ENCODE measurements at places on chromosomes 5 and 9. TPM values are rescaled to one million over a fixed set of nuclear protein-coding genes. Genes with fewer than 3 reads are reported as not detected.

DNA sequence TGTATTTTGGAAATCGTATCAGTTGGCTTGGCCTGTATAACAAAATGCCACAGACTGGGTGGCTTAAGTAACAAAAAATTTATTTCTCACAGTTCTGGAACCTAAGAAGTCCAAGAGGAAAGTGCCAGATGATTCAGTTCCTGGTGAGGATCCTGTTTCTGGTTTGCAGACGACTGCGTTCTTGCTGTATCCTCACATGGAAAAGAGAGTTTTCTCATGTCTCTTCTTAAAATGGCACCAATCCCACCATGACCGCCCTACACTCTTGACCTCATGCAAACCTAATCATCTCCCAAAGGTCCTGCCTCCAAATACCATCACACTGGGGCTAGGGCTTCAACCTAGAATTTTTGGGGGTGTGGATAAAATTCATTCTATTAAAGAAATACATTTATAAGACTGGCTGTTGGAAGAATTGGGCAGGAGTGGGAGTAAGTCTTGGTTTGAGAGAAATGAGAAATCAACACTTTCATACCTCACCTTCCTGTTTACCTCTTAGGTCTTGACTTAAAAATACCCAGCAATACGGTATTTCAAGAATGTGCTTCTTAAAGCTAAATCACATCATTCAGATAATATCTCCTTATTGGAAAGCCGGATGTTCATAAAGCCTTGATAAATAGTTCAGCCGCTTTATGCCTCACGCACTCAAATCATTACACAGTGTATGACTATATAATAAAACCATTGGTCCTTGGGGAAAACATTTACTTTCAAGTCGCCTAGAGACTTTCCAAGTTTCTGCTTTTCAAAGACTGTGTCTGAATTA is 28.7 kb downstream of the PTTG1 start:
- DNase-seq, result no peak

GRCh38 chr9:130299785-130300615 is 34.4 kb downstream of the HMCN2 start:
- no peak for DNase-seq

GRCh38 chr5:116372931-116373597 is 201.6 kb downstream of the SEMA6A start:
- DNase-seq, result no peak

DNA sequence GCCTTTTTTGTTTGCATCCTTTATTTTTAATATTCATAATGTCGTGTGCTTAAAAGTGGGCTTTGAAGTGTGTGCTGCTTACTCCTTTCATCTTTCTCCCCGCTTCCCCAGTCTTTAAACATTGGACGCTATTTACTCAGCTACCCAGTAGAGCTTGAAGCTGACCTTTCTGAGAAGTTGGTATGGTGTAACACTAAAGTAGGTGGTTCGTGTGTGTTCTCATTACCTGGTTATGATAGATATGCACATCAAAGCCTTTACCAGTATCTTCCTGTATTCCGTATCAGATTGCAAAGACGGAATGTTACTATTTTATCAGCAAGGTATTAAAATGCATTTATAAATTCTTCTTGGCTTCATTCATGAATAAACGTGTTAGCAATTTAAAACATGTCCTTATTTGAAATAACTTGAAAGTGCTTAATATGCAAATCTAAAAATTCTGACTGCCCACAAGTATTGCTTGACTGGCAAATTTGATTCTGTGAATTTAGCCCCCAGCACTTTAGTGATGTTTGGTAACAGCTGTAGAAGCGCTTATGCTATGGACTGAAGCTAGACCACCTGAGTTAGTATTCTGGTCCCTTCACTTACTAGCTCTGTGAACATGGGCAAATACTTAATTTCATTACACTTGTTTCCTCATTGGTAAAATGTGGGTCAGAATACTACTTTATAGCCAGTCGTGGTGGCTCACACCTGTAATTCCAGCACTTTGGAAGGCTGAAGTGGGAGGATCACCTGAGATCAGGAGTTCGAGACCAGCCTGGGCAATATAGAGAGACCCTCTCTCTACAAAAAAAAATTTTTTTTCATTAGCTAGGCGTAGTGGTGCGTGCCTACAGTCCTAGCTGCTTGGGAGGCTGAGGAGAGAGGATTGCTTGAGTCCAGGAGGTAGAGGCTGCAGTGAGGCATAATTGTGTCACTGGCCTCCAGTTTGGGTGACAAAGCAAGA is 1.7 kb downstream of the RRAGA start:
- no peak for DNase-seq

- DNase-seq, result no peak
These were observed 45.3 kb upstream of the TTC39B start for GRCh38 chr9:15352306-15352705.

DNA sequence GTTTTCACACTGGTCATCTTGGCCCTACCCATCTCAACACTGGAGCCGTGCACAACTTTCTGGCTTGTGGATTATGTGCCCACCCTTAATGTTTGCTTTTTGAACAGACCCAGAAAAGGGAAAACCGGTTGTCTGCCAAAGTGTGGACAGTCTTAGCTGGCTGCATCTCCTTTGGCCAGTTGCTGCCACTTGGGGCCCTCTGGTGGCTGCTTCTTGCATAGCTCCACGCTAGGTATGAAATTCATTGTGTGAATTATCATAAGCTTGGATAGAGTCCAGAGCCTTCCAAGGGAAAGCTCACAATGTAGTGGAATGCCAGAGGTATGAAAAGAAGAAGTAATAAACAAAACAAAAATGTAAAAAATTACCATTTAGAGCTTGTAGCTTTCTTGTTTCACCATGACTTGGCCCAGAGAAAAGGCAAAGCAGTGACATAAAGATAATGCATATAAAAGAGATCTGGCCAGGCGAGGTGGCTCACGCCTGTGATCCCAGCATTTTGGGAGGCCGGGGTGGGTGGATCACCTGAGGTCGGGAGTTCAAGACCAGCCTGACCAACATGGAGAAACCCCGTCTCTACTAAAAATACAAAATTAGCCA is 12.5 kb upstream of the SLC36A3 start:
- DNase-seq, result peak; percentile 84

DNA sequence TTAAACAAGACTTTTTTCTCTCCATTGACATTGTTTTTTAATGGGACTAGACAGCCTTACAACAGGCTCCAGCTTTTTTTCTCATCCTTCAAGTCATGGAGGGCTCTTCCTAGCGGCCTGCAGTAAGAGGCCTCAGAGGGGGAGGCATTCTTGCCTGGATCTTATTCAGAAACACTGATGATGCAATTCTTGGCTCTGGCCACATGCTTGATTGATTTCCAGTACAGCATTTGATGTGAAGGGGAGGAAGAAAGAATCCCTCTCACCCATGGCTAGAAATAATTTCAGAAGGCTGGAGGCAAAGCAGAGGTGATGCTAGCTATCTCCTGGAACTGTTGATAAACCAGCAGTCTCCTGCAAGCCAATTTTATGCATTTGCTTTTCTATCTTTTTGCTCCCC is 324.8 kb downstream of the PRELID2 start:
- DNase-seq, result peak; percentile 53

DNA sequence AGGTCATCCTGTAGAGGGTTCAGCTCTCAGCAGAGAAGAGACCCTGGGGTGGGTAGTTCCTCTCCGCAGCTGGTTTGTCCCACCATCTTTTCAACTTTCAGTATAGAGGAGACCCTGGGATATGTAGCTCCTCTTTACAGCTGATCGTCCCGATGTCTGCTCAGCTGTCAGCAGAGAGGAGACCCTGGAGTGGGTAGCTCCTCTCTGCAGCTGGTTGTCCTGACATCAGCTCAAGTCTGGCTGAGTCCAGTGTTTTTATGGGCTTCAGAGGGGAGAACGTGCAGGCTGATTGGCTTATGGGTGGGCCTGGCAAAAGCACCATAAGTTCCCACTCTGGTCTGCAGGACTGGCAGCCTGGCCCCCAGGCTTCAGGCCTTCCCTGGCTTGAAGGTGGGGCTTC is 80.8 kb downstream of the NLN start:
- DNase-seq, result no peak

DNA sequence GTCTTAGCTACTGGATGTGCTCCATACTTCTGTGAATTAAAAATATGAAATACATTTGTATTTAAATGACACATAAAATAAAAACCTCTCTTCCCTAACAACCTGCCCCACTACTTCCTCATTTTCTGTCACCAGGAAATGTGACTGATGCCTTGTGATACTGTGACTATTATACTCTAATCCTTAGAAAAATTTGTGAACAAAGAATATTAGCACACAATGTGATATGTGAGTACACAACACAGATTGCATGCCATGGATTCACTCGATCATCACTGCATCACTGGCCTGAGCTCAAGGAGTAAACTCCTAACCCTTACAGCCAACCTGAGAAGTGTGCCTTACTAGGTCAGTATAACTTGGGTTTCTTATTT is 281.0 kb downstream of the EFNA5 start:
- no peak for DNase-seq

GRCh38 chr9:108516391-108516790 is 339.4 kb downstream of the ACTL7B start:
- no peak for DNase-seq

GRCh38 chr9:134853893-134854292 is 26.7 kb upstream of the FCN2 start:
- no peak for DNase-seq

- DNase-seq, result peak; percentile 20
These were observed 18.8 kb downstream of the HAPLN1 start for GRCh38 chr5:83701886-83702285.

- DNase-seq, result no peak
These were observed 31.6 kb downstream of the NSUN2 start for GRCh38 chr5:6601271-6601670.

GRCh38 chr9:80285326-80285725 is 713.6 kb downstream of the TLE4 start:
- no peak for DNase-seq

- DNase-seq, result peak; percentile 74
These were observed 263.4 kb downstream of the SEC61B start for GRCh38 chr9:99485459-99485858.

GRCh38 chr5:78926252-78926651 is 58.9 kb downstream of the ARSB start:
- DNase-seq, result no peak

- DNase-seq, result no peak
These were observed 59.3 kb upstream of the CDKN2B start for GRCh38 chr9:22068369-22068768.

DNA sequence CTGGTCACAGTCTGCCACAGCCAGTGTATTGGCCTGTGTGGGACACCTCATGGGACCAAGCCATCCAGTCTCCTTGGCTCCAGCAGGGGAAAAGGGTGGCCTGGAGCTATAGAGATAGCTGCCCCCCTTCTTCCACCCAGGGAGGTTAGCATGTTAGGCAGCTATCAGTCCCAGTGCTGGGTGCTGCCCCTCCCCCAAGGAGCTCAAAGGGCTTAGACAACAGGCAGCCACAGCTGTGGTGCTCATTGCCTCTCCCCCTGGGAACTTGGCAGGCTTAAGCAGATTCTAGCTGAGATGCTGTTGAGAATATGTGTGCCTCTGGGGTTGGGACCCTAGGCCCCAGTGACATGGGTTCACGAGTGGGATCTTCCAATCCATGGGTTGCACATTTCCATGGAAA is 226.0 kb upstream of the PTGER4 start:
- DNase-seq, result no peak

DNA sequence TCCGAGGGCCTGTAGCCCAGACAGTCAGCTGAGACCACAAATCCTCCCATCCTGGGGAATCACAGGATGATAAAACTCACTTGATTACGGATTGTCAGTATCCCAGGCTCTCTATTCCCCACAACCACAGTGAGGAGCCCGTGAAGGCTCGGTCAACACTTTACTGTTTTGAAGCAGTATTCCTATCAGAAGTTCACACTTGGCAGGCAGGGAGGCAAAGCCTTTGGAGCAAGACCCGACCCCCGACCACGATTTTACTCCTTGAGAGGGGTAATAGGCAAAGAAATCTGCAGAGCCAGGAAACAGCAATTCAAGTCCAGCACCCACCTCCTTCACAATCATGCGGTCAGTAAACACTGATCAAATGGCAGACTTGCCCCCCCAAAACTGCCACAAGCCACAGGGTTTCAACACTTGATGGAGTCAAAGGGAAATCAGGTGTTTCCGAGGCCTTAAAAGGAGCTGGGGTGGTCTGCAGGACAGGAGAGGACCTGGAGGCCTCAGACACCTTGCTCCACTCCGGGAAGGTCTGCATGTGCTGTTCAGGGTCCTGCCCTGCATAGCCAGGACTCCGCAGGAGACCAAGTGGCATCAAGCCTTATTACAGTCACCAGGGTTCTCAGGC is 25.2 kb downstream of the BICD2 start:
- DNase-seq, result no peak

DNA sequence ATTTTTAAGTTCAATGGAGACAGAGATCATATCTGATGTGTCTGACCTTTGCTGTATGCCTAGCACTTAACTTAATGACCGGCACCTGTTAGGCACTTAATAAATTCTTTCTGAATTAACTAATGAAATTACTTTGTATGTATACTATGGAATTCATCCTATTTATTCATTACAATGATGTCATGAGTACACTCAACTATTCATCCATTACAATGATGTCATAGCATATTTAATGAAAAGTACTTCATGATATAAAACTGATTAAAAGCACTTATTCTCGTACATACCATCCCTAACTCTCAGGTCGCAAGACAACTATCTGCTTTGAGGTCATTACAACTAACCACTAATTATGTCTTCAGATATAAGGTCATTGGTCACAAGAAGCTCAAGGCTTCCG is 1131.6 kb downstream of the DTWD2 start:
- DNase-seq, result no peak

DNA sequence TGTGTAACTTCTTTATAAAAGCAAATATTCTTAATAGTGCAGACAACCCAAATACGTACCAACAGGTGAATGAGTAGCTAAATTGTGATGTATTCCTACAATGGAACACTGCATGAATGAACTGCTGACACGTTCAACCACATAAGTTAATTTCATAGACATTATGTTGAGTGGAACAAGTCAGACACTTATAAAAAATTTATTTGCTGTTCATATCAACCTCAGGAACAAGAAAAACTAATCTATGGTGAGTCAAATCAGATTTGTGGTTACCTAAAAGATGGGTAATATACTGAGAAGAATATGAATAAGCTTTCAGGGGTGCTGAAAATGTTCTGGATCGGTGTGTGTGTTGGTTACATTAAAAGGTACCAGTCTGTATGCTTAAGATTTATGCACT is 35.7 kb downstream of the INVS start:
- DNase-seq, result no peak

DNA sequence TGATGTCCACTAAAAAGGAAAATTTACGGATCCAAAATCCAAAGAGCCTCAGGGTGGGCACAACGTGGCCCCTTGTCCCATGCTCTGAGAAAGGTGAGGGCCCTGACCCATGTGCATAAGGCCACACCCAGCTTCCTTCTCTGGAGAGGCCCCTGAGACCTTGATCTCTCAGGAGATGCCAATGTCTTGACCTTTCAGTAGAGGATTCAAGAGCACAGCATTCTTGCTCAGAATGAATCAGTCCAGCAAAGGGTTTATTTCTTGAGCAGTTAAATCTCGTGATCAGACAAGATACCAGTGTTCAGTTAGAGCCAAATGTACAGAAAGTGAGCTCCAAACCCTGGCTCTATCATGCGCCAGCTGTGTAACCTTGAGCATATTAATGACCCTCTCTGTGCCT is 115.9 kb upstream of the DAPK1 start:
- peak; percentile 22 for DNase-seq

GRCh38 chr9:70589571-70590314 is 175.3 kb upstream of the KLF9 start:
- DNase-seq, result peak; percentile 83

Gene PCDHA1
- total RNA-seq, result not detected

Gene AK8
- 1.0 TPM for total RNA-seq

Gene TTC39B
- total RNA-seq, result 8.6 TPM

Gene PCDHGB7
- total RNA-seq, result 14.8 TPM

Gene CTSV
- not detected for total RNA-seq

Gene JMY
- total RNA-seq, result 12.2 TPM

Gene DOK3
- 0.25 TPM for total RNA-seq

Gene SLC6A18
- not detected for total RNA-seq

Gene IL7R
- total RNA-seq, result 12.6 TPM

Gene CDC20B
- total RNA-seq, result not detected

Gene COL15A1
- total RNA-seq, result 16.8 TPM

Gene FSD1L
- 2.7 TPM for total RNA-seq

Data from GM23248 (cell line).